Mucosa of gallbladder (tissue), 1 donor: ENCODE measurements at places on chromosomes 6 and 20. TPM values are rescaled to one million over a fixed set of nuclear protein-coding genes. Genes with fewer than 3 reads are reported as not detected.
A peak's percentile ranks its signal among the peaks of the same experiment; 100 is the strongest.

DNA sequence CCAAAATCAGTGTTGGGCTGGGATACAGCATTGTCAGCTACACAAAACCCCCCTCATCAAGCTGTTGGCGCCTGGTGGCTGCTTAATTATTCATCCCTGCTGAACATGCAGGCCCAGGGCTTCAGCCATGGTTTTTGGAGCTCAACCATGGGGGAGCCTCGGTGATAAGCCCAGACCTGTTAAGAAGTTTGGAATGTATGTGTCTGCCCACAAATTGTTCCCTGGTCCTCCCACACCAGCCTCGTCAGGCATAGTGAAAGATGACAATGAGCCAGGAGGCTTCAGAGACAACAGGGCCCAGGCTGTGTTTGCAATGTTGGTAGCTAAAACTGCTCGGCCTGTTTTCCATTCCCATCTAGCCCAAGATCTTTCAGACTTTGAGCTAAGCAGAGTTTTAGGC, 34.8 kb upstream of the SIRPA start:
- DNase-seq, result no peak

- no peak for DNase-seq
These were observed 1062.0 kb downstream of the HACE1 start for GRCh38 chr6:103797738-103798137.

DNA sequence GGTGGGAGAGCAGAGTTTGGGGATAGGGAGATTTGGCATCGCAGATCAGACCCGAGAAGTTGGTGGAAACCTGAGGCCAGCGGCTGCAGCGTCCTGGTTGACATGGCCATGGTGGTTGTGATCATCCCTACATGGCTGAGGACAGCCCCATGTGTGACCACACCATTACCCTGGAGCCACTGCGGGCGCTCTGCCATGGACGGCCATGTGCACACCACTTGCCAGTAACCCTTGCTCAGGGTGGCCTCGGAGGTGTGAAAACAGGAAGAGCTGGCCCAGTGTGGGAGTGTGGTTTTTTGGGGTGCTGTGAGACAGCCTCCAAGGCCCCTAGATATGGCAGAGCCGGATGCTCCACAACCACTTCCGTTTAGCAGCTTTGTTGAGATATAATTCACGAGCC, 64.4 kb downstream of the TMEM242 start:
- DNase-seq, result no peak

The LAMA4 gene
- 67.8 TPM for total RNA-seq

The HLA-DOB gene
- 0.69 TPM for total RNA-seq

The EYA4 gene
- 0.17 TPM for total RNA-seq

GRCh38 chr6:39887692-39888450, 46.4 kb downstream of the MOCS1 start:
- peak; percentile 78 for DNase-seq

DNA sequence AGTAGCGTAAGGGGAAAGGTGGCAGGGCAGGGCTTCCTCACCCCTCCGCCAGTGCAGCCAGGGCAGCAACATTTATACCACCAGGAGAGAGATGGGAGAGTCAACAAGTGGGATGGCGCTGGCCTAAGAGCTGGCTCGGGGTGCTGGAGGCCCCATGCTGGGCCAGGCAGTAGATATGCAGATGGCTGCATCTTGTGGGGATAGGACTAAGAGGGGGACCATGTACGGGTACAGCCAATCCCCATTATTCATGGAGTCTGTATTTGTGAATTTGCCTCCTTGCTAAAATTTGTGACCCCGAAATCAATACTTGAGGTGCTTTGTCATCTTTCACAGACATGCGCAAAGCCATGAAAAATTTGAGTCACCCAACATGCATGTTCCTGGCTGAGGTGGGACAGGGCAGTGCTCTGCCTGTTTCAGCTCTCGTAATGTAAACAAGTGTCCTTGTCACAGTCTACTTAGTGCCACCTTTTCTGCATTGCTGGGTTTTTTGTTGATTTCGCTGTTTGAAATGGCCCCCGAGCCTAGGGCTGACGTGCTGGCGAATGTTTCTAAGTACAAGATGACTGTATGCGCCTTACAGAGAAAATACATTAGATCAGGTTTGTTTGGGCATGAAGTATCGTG, 27.5 kb upstream of the TAF8 start:
- no peak for DNase-seq

DNA sequence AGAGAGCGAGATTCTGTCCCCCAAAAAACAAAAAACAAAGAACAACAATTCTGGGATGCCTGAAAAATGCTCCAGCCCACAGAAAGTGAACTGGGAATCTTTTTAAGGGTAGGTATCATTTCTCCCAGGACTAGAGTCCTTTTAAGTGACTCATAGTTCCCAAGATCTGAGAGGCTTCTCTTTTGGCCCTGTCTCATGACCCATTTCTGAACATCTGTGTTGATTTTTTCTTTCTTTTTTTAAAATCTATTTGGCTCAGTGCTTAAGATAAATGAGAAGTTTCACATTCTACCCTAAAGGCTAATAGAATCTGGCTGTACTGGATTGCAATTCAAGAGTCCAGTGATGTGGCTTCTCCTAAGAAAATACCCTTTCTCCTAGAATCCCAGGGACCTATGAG, 217.6 kb upstream of the FOXQ1 start:
- no peak for DNase-seq

The TBXT gene
- total RNA-seq, result not detected

The SALL4 gene
- total RNA-seq, result 0.20 TPM

DNA sequence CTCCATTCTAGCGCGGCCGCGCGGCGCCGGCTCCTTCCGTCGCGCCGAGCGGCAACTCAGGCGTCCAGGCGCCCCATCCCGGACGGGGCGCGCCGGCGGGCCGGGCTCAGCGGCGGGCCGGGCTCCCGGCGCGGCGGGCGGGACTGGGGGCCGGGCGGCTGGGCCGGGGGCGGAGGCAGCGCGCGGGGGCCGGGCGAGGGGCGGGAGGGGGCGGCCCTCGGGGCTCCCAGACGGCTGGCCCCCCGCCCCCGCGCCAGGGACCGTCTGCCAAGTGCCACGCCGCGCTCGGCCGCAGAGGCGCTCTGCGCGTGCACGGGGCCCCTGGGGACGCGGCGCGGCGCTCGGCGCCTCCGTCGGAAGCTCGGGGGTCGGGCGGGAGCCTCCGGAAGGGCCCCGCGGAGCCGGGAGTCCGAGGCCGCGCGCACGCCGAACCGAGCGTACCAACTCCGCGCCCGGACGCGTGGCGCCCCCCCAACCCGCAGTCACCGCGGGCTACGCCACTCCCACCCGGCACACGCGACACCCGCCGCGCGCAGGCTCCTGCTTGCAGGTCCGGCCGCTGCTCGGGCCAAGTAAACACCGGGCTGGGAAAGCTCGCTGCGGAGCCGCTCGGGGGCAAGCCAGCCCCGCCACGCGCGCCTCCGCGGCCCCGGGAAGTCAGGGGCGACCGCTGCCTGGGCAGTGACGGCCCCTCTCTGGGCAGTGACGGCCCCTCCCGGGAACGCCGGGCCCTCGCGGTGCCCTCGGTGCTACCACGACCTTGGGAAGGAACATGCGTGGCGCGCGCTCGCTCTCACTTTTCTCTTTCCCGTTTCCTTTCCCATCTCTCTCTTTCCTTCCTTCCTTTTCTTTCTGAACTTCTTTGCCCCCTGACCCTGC, at the start of gene PREX1:
PREX1 (minus strand) TSS at position 145 of the 879 bp plus-strand sequence; CDS start at position 6, 139 bp downstream.
- peak; percentile 70 for DNase-seq

- peak; percentile 93 for DNase-seq
These were observed 8.1 kb upstream of the C20orf144 start for GRCh38 chr20:33653900-33654596.

The BPIFB4 gene
- total RNA-seq, result not detected

The PPP1R16B gene
- total RNA-seq, result 4.1 TPM

DNA sequence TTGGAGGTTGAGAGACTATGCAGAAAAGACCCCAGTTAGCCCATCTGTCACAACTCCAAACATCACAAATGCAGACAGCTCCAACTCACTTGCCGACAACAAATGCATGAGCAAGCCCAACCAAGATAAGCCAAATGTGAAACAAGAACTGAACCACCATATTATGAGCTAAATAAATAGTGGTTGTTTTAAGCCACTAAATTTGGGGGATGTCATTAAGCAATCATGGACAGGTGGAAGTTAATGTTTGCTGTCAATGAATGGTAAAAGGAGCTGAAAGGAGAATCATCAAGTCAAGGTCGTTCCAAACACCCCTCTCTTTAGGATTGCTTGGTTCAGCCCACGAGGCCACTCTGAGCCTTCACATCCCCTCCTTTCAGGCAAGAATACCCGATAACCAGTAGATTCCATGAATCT, 71.2 kb upstream of the PLCB4 start:
- DNase-seq, result no peak

The SLC26A8 gene
- total RNA-seq, result not detected
